ENCODE measurements at places on chromosomes 5 and 9.

DNA sequence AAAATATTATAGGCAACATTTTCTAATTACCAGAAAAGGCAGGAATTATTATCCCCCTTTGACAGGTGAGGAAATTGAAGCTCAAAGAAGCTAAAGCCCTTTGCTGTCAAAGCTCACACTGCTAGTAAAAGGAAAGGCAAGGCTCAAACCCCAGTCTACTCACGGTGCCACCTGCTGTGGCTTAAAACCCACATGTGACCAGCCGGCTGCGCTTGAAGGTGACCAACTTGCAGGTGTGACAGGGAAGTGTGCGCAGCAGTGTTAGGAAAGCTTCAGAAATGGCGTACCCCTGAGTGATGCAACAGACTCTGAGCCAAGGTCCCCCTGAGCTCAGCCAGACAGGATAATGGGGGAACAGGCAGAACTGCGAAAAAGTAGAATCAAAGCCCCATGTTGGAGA lies 45.2 kb downstream of the PAX5 start:
- no peak for DNase-seq

- DNase-seq, result no peak
Observed at GRCh38 chr9:121296213-121297127, 28.5 kb downstream of the GSN start.

DNA sequence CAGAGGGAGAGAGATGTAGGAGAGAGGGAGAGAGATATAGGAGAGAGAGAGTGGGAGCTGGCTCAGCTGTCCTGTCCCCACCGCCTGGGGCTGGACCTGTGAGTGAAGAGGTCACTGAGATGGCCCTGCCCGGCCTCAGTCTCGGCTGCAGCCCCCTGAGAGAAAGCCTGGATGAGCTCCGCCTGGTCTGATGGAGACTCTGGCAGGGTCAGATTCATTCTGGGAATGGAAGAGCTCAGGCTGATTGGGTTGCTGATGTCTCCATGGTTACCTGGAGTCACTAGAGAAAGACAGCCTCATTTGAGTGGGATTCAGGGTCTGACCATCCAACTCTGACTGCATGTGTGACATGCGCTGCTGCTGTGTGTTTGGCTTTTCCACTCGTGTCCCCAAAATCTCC lies 27.1 kb upstream of the SEMA4D start:
- DNase-seq, result no peak

GRCh38 chr5:80140496-80140895 lies 105.3 kb downstream of the THBS4 start:
- no peak for DNase-seq

DNA sequence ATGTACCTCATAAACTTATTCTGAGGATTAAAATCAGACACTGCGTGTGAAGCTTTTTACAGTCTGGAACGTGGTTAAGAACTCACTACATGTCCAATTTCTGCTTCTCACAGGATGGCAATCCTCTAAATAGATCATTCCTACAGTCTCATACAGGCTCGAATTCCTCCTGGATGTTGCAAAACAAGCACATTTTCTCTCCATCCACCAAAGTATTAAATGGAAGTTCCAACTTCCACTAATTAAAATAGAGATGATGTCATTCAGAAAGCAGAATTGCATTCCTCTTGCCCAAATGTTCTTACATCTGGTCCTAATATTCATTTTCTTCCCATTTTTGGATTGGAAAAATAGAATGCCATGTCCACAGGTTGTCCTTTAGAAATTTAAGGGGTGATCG lies 145.5 kb upstream of the PCA3 start:
- DNase-seq, result no peak

DNA sequence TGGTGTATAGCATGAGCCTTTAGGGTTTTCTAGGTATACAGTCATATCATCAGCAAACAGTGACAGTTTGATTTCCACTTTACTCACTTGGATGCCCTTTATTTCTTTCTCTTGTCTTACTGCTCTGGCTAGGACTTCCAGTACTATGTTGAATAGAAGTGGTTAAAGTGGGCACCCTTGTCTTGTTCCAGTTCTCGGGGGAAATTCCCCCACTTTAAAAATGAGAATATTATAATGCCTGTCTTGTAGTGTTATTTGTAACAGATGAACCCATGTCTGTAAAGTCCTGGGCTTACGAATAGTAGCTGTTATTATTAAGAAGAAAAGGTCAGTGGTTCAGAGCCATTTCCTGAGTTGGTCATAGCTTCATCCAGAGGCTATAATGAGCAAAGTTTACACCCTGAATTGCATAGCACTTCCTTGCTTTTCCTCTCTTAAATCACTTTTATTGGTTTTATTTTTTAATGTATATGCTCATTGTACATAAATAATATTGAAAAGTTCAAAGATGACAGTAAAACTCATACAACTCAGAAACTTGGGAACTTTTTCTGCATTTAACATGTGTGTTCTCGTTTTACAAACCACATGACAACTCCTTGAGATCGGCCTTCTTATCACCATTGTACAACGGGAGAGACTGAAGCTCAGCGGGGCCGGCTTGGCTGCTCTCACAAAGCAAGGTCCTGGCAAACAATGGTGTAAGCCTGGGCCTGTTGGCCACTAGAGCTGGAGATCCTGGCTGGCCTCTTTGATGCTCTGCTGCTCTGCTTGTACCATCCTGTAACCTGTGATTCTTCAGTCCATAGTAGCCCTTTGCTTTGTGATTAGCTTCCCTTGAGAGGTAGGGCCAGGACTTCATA lies 85.2 kb downstream of the CYFIP2 start:
- no peak for DNase-seq

- DNase-seq, result no peak
Observed at GRCh38 chr5:79771387-79771786, 81.8 kb downstream of the CMYA5 start.

DNA sequence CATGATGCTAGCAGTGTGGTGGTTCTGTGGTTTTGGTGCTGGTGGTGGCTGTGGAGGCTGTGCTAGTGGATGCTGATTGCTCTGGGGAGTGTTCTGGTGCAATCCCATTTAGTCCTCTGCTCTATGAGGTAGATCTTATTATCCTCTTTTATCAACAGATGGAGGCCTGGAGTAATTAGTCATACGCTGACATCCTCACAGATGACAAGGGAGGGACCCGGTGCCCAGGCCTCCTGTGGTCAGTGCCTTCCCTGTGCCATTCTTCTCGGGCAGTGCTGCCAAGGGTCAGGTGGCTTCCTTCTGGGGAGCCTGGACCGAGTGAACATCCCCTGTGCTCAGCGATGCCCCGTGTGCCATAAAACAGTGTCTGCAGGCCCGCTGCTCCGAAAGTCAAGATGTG lies 74.5 kb downstream of the COL5A1 start:
- DNase-seq, result no peak

DNA sequence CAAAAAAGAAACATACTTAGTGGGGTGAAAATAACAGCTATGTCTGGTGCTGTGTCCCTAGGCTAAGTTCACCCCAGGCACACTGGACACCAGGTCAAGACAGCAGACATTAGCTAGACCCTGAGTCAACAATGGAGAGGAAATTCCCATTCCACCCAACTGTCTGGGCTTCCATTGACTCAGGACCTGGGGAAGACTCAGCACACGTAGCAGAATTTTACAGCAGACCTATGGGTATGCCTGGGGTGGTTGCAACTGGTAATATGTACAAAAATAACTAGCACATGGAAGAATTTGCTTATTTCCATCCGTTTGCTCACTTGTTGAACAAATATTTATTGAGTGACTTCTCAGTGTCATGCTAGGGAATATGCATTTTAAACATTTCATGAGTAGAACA lies 117.0 kb downstream of the GAS1 start:
- no peak for DNase-seq

DNA sequence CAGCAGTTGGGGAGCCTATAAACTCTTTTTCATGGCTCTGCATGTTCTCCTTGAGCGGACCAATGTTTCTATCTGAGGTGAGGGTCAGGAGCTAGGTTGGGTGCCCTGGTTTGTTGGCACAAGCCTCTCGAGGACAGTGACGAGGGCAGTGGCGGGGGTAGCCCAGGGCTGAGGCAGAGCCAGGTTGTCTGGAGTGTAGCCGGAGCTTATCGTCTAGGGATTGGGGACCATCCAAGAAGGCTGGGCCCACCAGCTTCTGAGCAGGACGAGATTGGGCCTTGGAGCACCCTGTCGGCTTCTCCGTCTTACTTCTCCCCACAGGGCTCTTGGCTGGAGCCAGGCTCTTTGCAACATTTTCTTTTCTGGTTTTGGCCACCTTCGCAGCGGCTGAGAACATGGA lies 13.2 kb upstream of the CCL21 start:
- DNase-seq, result no peak

GRCh38 chr5:96703384-96703920 lies 41.3 kb downstream of the CAST start:
- DNase-seq, result no peak

DNA sequence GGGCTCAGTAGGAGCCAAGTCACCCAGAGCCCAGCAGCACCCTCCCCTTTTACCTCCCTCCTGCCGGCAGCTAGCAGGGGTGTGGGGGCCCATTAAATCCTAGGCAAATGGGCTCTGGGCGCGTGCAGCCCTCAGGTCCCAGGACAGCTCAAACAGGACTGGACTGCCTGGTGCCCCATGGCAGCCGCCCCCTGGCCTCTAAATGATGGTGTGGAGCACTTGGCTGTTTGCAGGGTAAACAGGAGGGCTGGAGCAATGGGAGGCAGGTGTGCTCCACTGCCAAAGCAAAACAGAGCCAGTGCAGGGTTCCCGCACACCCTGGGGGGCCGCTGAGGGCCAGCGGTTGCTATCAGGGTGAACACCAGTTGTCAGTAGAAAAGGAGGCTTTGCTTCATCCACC lies 55.9 kb upstream of the C5orf58 start:
- DNase-seq, result no peak

GRCh38 chr5:132641241-132641723 lies 16.7 kb upstream of the IL13 start:
- DNase-seq, result no peak

DNA sequence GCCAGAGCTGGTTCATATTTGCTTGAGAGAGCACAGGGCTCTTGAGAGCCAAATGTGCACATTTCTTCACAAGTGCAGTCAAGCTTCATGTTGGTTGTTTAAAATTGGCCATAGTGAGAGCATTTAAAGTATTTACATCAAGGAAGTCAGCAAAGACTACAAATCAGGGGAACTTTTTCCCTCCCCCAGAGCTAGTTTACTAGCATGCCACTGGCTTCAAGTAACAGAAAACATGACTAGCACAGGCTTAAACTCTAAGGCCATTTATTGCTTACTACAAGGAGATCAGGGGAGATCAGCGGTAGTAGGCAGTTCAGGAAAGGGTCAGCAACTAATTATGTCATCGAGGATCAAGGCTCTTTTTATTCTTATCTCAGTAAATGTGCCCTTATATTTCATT lies 11.0 kb upstream of the CCDC171 start:
- DNase-seq, result no peak

- no peak for DNase-seq
Observed at GRCh38 chr5:178428341-178429155, 161.6 kb downstream of the COL23A1 start.

GRCh38 chr5:169115461-169116124 lies 185.3 kb downstream of the SLIT3 start:
- DNase-seq, result no peak

- DNase-seq, result peak; percentile 68
Observed at GRCh38 chr5:135508496-135509005, 27.2 kb downstream of the NEUROG1 start.

DNA sequence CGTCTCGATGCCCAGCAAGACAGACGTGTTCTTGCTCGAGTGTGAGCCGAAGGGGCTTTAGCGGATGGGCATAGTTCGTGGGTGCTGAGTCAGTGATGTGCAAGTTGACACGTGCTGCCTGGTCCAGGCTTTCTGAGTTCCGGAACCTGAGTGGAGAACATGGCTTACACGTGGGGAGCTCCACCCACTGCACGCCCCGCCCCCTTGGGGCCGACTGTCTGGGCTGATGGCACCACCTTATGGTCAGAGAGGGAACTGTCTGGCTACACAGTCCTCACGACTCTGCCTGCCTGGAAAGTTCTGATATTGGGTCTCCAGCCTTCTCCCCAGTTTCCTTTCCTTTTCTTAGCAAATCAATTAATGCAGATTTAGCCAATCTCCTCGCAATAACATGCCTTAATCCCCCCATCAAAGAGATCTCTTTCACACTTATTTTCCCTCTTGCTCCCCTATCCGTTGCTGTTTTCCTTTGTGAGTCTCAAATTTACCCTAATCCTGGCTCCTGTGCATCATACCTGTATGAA lies 3.8 kb upstream of the STC2 start:
- peak; percentile 14 for DNase-seq

DNA sequence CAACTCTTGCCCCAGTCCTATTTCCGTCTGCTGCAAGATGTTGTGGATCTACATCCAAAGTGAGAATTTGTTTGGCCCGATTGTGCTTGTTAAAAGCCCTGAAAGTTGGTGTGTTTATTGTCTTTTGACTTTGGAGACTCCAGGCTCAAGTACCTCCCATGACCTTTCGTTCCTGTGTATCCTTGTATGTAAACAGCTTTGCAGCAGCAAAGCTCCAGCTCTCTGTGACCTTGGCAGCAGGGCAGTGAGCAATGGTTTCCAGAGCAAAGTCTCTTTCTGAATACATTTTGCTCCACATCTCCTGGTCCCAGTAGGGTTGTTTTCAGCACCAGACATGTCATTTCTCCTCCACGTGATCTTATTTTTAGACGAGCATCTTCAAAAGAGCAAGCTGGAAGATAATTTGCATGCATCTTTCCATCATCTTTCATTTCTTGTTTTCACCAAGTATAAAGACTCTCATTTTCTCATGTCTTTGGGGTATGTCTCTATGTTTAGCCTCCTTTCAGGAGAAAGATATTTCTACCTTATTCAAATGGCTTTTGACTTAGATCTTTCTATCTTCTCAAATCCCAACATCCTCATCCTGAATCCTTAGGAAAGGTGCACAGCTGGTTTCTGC lies 68.1 kb upstream of the ERCC6L2 start:
- no peak for DNase-seq

DNA sequence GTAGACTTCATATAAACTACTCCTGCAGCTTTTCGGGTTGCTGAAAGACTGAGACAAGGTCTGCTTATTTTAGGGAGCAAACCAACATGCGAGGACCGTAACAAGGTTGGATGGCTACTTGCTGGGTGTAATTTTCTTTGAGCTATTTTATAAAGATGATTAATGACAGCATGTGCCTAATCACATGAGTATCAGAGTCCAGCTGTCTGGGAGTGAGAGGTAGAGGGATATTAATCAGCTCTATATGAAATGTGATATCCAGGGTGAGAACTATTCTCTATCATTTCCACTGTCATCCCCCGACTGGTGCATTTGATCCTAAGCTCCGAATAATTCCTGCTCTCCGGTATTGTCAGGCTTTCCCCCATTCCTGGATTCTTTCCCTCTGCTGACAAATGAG lies 193.8 kb upstream of the HMHB1 start:
- no peak for DNase-seq

DNA sequence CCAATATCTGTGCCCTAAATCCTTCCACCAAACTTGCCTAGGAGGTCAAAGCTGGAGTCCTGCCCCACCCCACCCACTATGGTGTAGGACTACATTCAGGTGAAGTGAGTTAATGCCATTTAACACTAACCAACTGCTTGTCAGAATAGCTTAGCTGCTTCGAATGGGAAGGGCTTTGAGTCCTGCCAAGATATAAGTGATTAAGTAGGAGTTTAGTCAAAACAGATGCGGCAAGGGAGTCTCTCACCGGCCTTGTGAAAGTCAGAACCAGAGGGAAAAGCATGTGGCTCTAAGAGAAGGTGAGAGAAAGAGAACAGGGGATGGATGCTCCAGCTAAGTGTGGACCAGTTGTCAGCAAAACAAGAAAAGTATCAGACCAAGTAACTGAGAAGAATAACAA lies 132.6 kb downstream of the SPOCK1 start:
- no peak for DNase-seq

- DNase-seq, result no peak
Observed at GRCh38 chr5:34699155-34700077, 43.3 kb downstream of the RAI14 start.

Data from NCI-H187 treated with DMSO at 0.1 percent for 48 hours (cell line).